SJSA1 (cell line): ENCODE measurements at places on chromosomes 16 and 17.

DNA sequence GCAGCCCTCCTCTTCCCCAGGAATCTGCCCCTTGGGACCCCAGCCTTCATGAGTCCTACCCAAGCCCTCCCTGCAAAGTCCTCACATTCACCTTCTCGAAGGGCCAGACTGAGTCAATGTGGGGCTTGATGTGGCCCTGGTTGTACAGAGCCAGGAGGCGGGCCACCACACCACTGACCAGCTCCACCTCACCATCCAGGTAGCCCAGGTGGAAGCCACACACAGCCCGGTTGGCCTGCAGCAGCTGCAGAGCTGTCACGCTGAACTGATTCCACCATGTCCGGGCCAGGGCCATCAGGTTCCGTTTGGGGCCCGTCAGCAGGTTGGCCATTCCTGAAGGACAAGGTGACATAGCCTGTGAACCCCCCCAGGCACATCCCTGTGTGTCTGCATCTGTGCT lies 6.0 kb downstream of the VAT1 start:
- H3K27me3 ChIP-seq = no peaks in the 10 kb centered on the region
- peaks cover 67% of the 10 kb centered on the region for H3K36me3 ChIP-seq
- peaks cover 25% of the 10 kb centered on the region for H3K4me1 ChIP-seq
- DNase-seq = no peak

- H3K4me3 ChIP-seq = no peak overlapping the region
- H3K27me3 ChIP-seq = no peaks in the 10 kb centered on the region
- DNase-seq = no peak
- H3K27ac ChIP-seq = no peak overlapping the region
Observed at GRCh38 chr16:7763111-7763510, 430.5 kb downstream of the RBFOX1 start.

DNA sequence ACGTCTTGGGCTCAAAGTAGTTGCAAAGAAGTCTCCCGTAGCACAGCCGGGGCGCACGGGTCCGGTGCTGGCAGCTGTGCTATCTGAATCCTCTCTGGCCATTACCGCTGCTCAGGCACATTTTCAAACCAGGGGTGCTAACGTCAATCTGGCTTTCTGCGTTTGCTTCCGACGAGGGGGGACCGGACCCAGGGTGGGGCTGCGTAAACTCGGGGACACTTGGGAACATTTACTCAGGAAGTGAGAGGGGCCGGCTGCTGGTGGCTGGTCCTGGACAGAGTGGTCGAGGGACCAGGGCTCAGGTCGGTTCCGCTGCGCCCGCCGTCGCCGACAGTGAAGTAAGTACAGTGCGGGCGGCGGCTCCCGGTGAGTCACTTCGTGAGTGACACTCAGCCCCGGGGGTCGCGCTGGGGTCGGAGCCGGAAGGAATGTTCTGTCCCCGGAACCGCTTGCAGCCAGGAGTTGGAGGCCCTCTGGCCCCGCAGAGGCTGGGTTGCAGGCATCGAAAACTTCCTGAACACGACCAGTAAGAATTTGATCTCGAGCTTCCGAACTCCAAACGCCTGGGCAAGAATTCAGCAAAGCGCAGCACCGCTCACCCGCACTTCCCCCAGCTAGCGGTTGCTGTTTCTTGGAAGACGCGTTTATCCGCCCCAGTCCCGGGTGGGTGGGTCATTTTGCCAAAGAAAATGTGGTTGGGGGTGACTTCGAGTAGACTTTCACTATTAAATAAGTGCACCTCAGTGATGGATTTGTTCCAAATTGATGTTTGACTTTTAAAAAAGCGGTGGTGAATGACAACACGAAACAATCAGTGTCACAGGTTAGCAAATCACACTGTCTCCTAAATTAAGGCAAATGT lies 1.4 kb upstream of the HS3ST3B1 start:
- H3K27me3 ChIP-seq = no peaks in the 10 kb centered on the region
- no peak overlapping the region for H3K27ac ChIP-seq
- H3K4me1 ChIP-seq = peaks cover 21% of the 10 kb centered on the region
- no peak overlapping the region for H3K4me3 ChIP-seq
- H3K36me3 ChIP-seq = peaks cover 10% of the 10 kb centered on the region
- no peak for DNase-seq

GRCh38 chr17:48816438-48816773 lies 623 bp downstream of the TTLL6 start:
- H3K4me1 ChIP-seq = peaks cover 12% of the 10 kb centered on the region
- H3K36me3 ChIP-seq = no peaks in the 10 kb centered on the region
- no peak overlapping the region for H3K4me3 ChIP-seq
- no peak overlapping the region for H3K27ac ChIP-seq
- DNase-seq = no peak

DNA sequence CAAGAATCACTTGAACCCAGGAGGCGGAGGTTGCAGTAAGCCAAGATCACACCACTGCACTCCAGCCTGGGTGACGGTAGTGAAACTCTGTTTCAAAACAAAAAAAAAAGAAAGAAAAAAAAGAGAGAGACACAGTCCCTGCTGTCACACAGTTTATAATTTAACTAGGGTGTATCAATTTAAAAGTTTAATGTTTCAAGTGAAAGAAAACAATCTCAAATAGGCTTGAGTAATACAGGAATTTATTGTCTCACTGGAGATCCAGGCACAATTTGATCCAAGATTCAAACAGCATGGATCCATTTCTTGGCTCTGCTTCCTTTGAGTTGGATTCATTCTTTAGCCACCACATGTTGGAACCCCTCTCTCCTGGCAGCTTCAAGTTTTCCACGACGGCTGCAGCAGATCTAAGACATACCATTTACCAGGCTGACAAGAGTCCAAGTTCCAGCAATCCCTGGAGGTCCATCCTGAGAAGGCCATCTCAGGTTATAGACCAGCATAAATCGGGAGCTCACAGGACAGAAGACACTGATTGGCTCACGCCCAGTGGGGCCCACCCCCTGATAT lies 97.5 kb downstream of the YPEL2 start:
- DNase-seq = no peak
- peak overlapping the region; percentile 96 for H3K27ac ChIP-seq
- H3K36me3 ChIP-seq = no peaks in the 10 kb centered on the region
- H3K27me3 ChIP-seq = no peaks in the 10 kb centered on the region
- peaks cover 57% of the 10 kb centered on the region for H3K4me1 ChIP-seq
- no peak overlapping the region for H3K4me3 ChIP-seq
